ENCODE measurements at places on chromosomes 12 and 14.
A peak's percentile ranks its signal among the peaks of the same experiment; 100 is the strongest.

DNA sequence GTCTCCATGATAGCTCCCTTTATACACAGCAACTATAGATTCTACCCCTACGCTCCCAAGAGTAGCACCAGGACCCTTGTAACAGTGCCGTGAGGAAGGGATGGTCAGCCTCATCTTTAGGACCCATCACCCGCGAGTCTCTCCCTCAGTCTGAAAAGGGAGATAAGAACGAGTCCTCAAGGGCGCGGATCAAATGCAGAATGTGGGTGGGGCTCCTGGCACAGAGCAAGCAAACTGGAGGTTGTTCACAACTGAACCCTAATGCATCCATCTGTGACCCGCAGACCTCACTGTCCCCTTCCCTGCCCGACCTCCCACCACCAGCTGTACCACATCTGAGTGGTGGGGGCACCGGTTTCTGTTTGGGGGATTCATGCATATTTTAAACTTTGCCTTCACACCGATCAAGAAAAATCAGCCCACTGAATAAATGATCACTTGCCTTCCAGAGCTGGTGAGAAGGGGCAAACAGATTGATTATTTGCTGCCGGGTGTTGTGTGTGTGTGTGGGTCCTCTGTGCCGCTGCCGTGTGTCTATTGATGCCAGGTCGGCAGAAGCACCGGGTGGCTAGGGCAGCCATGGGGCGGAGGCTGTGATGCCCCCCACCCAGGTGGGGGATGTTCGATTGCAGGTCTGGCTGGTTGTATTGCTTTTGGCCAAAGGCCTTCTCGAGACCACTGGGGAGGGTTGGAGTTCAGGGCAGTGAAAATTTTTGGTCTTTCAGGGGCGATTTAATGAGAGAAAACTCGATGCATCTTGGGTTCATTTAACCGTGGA lies 35.7 kb upstream of the BEGAIN start:
- peaks cover 9% of the 10 kb centered on the region for H3K4me1 ChIP-seq
- no peak for DNase-seq
- H3K36me3 ChIP-seq, result no peaks in the 10 kb centered on the region

DNA sequence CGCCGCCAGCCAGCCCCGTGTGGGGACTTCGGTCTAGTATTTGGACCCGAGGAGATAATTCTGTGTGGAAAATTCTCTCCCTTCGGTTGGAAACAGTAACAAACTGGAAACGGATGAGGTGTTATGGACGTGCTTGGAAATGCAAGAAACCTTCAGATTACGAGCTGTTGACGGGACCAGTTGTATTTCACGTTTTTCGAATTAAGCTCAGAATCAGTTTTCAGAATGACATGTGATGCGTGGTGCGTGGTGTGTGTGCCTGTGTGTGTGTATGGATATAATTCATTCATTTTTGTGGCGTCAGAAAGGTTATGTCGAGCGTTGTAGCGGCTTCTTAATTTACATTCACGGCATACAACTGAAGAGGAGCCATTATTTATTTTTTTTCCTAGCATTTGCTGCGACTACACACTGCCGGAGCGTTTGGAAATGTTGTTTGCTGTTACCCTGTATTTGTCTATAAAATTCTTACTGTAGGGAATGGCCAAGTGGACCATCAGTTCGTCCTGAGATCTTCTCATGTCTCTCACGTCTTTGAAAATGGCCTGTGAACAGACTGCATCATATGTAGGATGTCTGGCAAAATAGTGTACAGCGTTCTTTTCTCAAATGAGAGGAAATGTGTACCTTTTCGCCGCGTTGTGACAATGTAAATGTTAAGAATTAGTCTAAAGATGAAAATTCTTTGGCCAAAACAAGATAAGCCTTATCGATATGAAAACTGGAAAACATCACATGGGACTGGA lies 1.3 kb downstream of the TRAF3 start:
- H3K27ac ChIP-seq, result peak overlapping the region; percentile 97
- H3K36me3 ChIP-seq, result peaks cover 30% of the 10 kb centered on the region
- no peak for DNase-seq
- peak overlapping the region; percentile 95 for H3K4me3 ChIP-seq

GRCh38 chr14:60249321-60250256 lies 568 bp downstream of the PPM1A start:
- peaks cover 5% of the 10 kb centered on the region for H3K36me3 ChIP-seq
- peaks cover 63% of the 10 kb centered on the region for H3K4me1 ChIP-seq
- H3K27ac ChIP-seq, result peak overlapping the region; percentile 99
- peak overlapping the region; percentile 88 for H3K4me3 ChIP-seq

- H3K27ac ChIP-seq, result no peak overlapping the region
- no peak for DNase-seq
- H3K36me3 ChIP-seq, result no peaks in the 10 kb centered on the region
- no peak overlapping the region for H3K4me3 ChIP-seq
These were observed 17.4 kb downstream of the CDKN1B start for GRCh38 chr12:12734561-12735071.

DNA sequence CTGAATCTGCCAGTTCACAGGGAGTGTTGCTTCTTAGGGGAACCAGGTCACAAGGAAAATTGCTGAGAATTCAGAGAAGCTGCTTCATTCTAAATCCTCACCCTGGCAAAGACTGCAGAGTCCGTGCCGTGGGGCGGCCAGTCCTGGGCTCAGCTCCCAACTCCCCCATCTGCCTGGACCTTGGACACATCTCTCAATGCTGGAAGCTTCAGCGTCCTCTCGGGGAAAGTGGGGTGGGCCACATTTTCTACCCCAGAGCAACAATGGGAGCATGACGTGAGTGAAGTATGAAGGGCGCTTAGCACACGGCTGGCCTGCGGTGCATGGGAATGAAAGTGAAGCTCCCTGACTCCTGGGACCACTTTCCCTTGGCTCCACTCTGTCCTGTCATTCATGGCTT lies 31.2 kb downstream of the HVCN1 start:
- H3K4me1 ChIP-seq, result peaks cover 58% of the 10 kb centered on the region
- DNase-seq, result no peak
- H3K36me3 ChIP-seq, result peaks cover 49% of the 10 kb centered on the region
- H3K27ac ChIP-seq, result no peak overlapping the region

DNA sequence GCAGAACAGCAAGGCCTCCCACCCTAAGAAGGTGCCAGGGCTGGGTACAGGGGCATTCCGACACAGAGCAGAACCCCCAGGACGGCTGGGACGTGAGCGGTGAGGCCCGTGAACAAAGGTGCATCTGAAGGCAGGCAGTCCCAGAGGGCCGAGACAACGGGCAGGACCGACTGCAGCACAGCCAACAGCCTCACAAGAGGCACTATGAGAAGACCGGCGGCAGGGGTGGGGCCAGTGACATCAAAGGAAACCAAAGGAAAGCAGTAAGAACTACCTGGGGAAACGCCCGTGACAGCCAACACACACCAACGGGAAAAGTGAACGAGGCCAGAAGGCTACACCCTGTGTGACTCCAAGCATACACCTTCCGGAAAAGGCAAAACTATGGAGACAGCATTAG lies 9.1 kb downstream of the BTBD6 start:
- no peak overlapping the region for H3K27ac ChIP-seq
- no peaks in the 10 kb centered on the region for H3K36me3 ChIP-seq
- no peak overlapping the region for H3K4me3 ChIP-seq
- DNase-seq, result no peak
- no peaks in the 10 kb centered on the region for H3K27me3 ChIP-seq

GRCh38 chr14:101453225-101453624 lies 108.1 kb upstream of the DIO3 start:
- peaks cover 80% of the 10 kb centered on the region for H3K27me3 ChIP-seq
- H3K36me3 ChIP-seq, result no peaks in the 10 kb centered on the region
- H3K4me3 ChIP-seq, result no peak overlapping the region
- no peak overlapping the region for H3K27ac ChIP-seq
- no peak for DNase-seq
- peaks cover 2% of the 10 kb centered on the region for H3K4me1 ChIP-seq

DNA sequence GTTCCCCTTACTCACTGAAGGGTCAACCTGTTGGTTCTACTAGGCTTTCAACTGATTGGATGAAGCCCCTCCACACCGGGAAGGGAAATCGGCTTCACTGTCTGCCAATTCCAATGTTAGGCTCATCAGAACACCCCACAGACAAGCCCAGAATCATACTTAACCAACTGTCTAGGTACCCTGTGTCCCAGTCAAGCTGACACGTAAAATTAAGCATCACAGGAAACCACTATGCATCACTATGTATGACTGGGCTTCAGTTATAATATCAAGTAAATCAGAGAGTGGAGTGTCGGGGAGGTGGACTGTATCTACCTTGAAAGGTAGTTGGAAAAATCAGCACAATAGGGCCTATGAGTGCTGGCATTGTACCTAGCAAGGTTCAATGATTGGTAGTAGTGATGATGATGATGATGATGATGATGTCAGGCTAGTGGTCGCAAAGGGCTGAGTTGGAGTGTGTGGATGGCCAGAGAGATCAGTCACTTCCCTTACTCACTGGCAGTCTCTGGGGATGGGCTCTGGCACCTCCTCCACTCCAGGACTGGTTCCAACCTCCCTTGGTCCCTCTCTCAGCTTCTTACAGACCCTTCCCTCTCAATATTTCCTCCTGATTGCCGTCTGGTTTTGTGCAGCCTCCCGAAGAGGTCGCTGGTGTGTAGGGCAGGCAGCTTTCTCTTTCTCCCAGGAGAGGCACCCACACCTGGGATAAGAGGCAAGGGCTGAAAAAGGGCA lies 3.3 kb upstream of the ATG101 start:
- H3K36me3 ChIP-seq, result peaks cover 2% of the 10 kb centered on the region
- H3K27ac ChIP-seq, result no peak overlapping the region
- DNase-seq, result no peak
- H3K27me3 ChIP-seq, result no peaks in the 10 kb centered on the region
- H3K4me3 ChIP-seq, result no peak overlapping the region

GRCh38 chr12:553216-554000 lies 93.7 kb downstream of the B4GALNT3 start:
- H3K4me1 ChIP-seq, result peaks cover 29% of the 10 kb centered on the region
- no peaks in the 10 kb centered on the region for H3K27me3 ChIP-seq
- no peak overlapping the region for H3K27ac ChIP-seq
- H3K36me3 ChIP-seq, result no peaks in the 10 kb centered on the region

DNA sequence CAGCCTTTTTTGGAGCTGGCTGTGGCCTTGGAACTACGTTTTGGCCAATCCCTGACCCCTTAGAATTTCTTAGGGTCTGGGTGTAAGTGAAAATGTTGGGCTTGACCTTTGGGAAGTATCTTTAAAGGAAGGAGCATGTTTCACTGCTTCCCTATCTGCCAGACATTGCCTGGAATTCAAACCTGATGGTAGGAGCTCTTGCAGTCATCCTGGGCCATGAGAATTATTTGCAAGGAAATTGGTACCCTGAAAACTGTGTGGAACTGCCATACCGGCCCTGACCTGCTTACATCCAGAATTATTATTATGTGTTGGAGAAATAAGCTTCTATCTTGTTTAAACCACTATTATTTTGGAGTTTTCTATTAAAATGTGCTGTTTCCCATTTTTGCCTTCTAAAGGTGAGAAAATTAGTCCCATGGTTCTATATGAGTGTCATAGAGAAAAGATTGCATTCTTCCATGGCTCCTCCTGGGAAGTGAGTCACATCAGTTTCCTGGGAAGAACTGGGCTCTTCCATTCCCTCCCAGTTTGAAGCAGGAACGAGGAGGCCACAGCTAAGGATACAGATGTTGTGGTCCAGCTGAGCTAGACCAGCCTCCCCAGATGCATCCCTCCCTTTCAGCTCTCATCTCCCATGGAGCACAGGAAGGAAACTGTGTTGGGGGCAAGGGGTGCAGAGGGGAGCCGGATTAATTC lies 9.5 kb upstream of the PGF start:
- no peak for DNase-seq
- no peak overlapping the region for H3K27ac ChIP-seq
- no peak overlapping the region for H3K4me3 ChIP-seq
- no peaks in the 10 kb centered on the region for H3K27me3 ChIP-seq

DNA sequence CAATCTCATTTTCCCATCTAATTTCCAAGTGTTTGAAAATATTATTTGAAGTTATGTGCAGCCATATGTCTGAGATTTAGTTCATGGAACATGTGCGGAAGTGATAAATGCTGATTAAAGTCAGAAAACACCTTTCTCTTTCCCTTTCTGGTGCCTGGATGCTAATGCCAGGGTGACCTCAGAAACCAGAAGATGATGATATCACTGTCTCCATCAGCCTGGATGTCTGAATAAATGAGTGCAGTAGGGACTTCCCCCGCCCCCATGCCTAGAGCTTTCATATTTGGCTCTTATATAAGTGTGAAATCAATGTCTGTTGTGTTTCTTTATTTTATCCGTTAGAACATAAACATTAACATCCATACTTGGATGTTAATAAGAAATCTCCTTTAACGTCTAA lies 261.9 kb upstream of the LRIG3 start:
- H3K36me3 ChIP-seq, result no peaks in the 10 kb centered on the region
- peaks cover 3% of the 10 kb centered on the region for H3K27me3 ChIP-seq
- H3K4me1 ChIP-seq, result peaks cover 4% of the 10 kb centered on the region
- DNase-seq, result peak; percentile 45
- H3K4me3 ChIP-seq, result no peak overlapping the region

- peak overlapping the region; percentile 84 for H3K27ac ChIP-seq
- no peaks in the 10 kb centered on the region for H3K36me3 ChIP-seq
- DNase-seq, result no peak
- H3K4me1 ChIP-seq, result peaks cover 24% of the 10 kb centered on the region
- no peaks in the 10 kb centered on the region for H3K27me3 ChIP-seq
These were observed 27.0 kb downstream of the ZCRB1 start for GRCh38 chr12:42298887-42299286.

DNA sequence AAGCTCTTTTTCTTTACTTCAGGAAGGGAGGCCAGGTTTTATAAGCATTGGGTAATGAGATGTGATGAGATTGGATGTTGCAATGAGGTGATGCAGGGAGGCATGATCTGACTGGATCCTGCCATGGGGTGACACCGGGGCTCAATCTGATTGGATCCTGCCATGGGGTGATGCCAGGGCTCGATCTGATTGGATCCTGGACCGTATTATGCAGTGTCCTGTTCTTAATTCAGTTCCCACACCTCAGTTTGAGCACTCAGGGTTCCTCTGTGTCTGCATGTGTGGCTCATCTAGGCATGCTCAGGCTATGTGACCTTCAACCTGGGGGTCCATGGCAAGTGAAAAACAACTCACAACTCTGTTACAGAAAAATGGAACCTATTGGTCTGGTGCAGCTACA lies 166.4 kb downstream of the SLC15A4 start:
- DNase-seq, result no peak
- H3K4me1 ChIP-seq, result no peaks in the 10 kb centered on the region
- H3K27me3 ChIP-seq, result no peaks in the 10 kb centered on the region

DNA sequence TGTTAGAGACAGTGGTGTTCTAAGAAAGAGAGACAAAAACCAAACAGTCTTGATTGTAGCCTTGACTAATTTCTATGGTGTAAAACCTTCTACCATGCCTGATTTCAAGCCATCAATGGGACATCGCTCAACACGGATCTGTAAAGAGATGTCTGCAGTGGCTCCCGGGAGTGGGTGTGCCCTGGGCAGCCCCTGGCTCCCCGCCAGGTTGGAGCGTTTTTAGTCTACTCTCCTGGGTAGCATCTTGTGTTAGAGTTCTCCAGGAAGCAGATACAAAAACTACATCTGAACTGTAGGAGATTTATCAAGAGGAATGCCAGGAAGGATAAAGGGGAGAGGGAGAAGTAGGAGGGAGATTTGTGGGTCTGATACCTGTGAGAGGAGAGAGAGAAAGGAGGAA lies 1212.9 kb downstream of the BCL11B start:
- H3K36me3 ChIP-seq, result no peaks in the 10 kb centered on the region
- no peak overlapping the region for H3K27ac ChIP-seq
- no peaks in the 10 kb centered on the region for H3K27me3 ChIP-seq

- no peak overlapping the region for H3K27ac ChIP-seq
- DNase-seq, result no peak
- H3K4me1 ChIP-seq, result peaks cover 8% of the 10 kb centered on the region
These were observed 64.5 kb upstream of the SSTR1 start for GRCh38 chr14:38143170-38143569.
